ENCODE measurements at places on chromosomes 1 and 21. TPM values are rescaled to one million over a fixed set of nuclear protein-coding genes. Genes with fewer than 3 reads are reported as not detected.

OR6N1 gene
- total RNA-seq = not detected

GRCh38 chr1:222138095-222138494 lies 396.2 kb upstream of the DUSP10 start:
- no peak for DNase-seq

GRCh38 chr1:54046671-54047383 lies 6.2 kb downstream of the TMEM59 start:
- DNase-seq = no peak

GRCh38 chr21:44555200-44555875 lies 3.3 kb downstream of the KRTAP10-3 start:
- DNase-seq = no peak

- no peak for DNase-seq
Measured at GRCh38 chr1:214466403-214467077, 84.9 kb downstream of the PTPN14 start.

Measured in cardiac muscle cell (in vitro differentiated cells and primary cell).